ENCODE measurements at places on chromosomes 16 and 17.

- H3K4me3 ChIP-seq = no peak overlapping the region
- no peak for DNase-seq
- H3K36me3 ChIP-seq = peaks cover 21% of the 10 kb centered on the region
- H3K4me1 ChIP-seq = peaks cover 51% of the 10 kb centered on the region
- no peak overlapping the region for H3K27ac ChIP-seq
- peaks cover 2% of the 10 kb centered on the region for H3K27me3 ChIP-seq
Observed at GRCh38 chr17:27549251-27549893, 81.6 kb upstream of the LGALS9 start.

- no peaks in the 10 kb centered on the region for H3K36me3 ChIP-seq
- peaks cover 41% of the 10 kb centered on the region for H3K27me3 ChIP-seq
- DNase-seq = no peak
- H3K4me1 ChIP-seq = peaks cover 12% of the 10 kb centered on the region
- no peak overlapping the region for H3K4me3 ChIP-seq
Observed at GRCh38 chr17:37651849-37652248, 8.6 kb upstream of the DDX52 start.

DNA sequence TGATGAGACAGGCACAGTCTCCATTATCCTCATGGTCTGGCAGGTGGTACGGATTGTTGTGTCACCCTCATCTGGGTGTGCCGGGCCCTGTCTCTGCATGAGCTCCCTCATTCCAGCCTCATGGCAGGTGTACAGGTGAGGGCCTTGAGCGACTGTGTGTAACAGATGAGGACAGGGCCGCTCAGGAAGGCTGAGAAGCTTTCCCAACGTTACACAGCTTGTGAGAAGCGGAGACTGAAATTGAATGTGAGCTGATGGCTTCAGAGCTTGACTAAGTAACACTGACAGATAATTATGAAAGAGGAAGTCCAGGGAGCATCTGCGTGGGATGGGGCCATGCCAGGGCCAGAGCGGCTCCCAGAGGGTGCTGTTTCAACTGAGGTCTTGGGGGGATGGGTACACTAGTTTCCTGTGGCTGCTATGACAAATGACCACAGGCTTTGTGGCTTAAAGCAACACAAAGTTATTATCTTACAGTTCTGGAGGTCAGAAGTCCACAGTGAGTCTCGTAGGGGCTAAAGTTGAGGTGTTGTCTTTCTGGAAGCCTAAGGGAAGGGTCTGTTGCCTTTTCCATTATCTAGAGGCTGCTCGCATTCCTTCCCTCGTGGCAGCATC lies 36.7 kb downstream of the CMIP start:
- H3K4me3 ChIP-seq = no peak overlapping the region
- H3K27ac ChIP-seq = peak overlapping the region; percentile 68
- DNase-seq = no peak
- H3K36me3 ChIP-seq = peaks cover 37% of the 10 kb centered on the region

- peak overlapping the region; percentile 76 for H3K27ac ChIP-seq
- peaks cover 80% of the 10 kb centered on the region for H3K36me3 ChIP-seq
- no peak for DNase-seq
- peaks cover 68% of the 10 kb centered on the region for H3K4me1 ChIP-seq
Observed at GRCh38 chr16:56985962-56986360, 3.4 kb upstream of the NLRC5 start.

- H3K27me3 ChIP-seq = no peaks in the 10 kb centered on the region
- H3K4me3 ChIP-seq = no peak overlapping the region
- no peak for DNase-seq
- no peak overlapping the region for H3K27ac ChIP-seq
- peaks cover 16% of the 10 kb centered on the region for H3K4me1 ChIP-seq
Observed at GRCh38 chr17:82434216-82434565, 15.8 kb upstream of the OGFOD3 start.

DNA sequence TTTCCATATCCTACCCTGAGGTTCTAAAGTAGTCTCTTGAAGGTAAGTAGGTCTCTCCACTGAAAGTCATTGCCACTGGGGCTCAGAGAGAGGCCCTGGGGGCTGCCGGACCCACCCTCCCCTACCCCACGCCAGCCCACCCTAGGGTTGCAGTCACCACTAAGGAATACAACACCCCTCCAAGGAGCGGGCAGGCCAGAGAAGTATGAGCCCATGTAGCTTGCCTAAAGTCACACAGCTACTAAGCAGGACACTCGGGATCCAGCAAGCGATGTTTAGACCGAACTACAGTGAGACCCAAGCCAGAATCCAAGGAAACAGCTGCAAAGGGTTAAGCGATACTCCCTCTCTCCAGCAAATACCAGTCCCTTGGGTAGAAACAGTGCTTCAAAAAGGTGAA lies 27.0 kb downstream of the C16orf78 start:
- no peak overlapping the region for H3K27ac ChIP-seq
- H3K27me3 ChIP-seq = no peaks in the 10 kb centered on the region
- H3K4me1 ChIP-seq = no peaks in the 10 kb centered on the region
- no peak for DNase-seq

DNA sequence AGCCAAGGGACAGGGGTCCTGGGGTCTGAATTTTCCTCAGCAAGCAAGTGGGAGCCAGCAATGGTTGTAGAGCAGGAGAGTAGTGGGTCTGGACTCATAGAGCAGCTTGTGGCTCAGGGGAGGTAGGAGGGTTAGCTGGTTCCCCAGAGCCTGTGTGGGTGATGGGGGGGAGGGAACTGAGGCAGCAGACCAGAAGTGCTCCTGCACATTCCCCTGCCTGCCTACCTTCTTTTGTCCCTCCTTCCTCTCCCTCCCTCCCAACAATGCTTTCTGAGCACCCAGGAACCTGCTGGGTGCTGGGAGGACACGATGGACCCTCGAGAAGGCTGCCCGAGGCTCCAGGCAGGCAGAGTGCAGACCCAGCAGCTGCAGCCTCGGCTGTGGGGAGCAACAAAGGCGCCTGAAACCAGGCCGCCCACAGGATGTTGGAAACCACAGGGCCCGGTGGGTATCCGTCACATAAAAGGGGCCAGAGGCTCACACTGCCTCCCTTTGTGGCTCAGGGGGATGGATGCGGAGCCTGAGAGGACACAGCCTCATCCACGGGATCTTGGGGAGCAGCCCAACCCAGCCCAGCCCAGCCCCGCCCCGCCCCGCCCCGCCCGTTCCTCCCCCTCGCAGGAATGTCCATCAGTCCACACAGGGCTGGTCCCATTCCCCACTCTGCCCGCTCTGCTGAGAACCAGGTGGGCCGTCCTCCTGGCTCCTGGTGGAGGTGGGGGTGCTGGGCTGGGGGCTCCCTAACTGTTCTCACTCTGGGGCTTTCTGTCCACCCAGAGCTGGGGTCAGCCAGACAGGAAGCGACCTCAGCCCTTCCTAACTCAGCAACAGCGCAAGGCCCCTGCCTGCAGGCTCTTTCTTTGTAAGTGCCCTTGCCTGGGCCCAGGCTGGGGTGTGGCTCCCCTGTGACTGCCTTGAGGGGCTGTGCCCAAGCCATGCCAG lies 1.7 kb upstream of the NLRC3 start:
- H3K4me1 ChIP-seq = peaks cover 38% of the 10 kb centered on the region
- H3K36me3 ChIP-seq = peaks cover 19% of the 10 kb centered on the region
- H3K27ac ChIP-seq = peak overlapping the region; percentile 96
- peak overlapping the region; percentile 91 for H3K4me3 ChIP-seq
- peak; percentile 67 for DNase-seq
- H3K27me3 ChIP-seq = no peaks in the 10 kb centered on the region

DNA sequence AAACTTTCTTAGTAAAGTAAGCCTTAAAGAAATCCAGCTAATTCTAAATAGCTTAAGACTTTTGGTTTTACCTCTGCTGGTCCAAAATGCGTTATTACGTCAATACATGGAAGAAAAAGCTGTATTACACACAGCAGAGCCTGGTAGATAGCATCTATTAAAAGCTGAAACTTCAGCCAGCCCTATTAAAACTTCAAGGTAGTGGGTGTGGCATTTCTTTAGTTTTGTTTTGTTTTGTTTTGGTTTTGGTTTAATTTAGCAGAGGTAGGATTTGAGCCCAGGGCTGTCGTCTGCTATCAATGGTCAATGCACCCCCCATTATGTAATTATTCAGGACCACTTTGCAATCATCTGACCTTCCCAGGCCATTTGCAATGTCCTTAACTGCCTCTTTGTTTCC lies 318.4 kb upstream of the MAF start:
- no peak overlapping the region for H3K27ac ChIP-seq
- DNase-seq = no peak
- no peak overlapping the region for H3K4me3 ChIP-seq
- H3K4me1 ChIP-seq = peaks cover 6% of the 10 kb centered on the region
- H3K27me3 ChIP-seq = peaks cover 4% of the 10 kb centered on the region
- no peaks in the 10 kb centered on the region for H3K36me3 ChIP-seq

DNA sequence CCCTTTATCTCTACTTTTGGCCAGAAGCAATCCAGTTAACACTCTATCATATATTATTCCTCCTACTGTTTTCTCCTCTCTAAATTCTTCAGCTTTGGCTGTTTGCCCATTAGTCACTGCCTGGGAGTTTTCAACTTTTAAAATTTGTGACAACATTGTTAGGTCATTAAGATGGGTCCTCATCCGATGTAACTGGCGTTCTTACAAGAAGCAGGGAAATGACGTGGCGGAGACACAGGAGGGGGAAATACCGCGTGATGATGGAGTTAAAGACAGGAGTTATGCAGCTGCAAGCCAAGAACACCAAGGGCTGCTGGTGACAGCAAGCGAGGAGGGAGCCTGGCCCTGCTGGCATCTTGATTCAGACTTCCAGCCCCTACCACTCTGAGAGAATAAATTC lies 34.8 kb upstream of the CPHXL start:
- H3K27ac ChIP-seq = no peak overlapping the region
- H3K4me1 ChIP-seq = peaks cover 9% of the 10 kb centered on the region
- H3K27me3 ChIP-seq = no peaks in the 10 kb centered on the region
- DNase-seq = no peak
- no peak overlapping the region for H3K4me3 ChIP-seq
- H3K36me3 ChIP-seq = no peaks in the 10 kb centered on the region

- peaks cover 74% of the 10 kb centered on the region for H3K36me3 ChIP-seq
- H3K27me3 ChIP-seq = no peaks in the 10 kb centered on the region
- no peak overlapping the region for H3K27ac ChIP-seq
- no peak for DNase-seq
- no peak overlapping the region for H3K4me3 ChIP-seq
Observed at GRCh38 chr16:67230809-67231660, 4.1 kb downstream of the TMEM208 start.

- H3K4me1 ChIP-seq = peaks cover 8% of the 10 kb centered on the region
- peaks cover 10% of the 10 kb centered on the region for H3K27me3 ChIP-seq
- H3K36me3 ChIP-seq = no peaks in the 10 kb centered on the region
- H3K27ac ChIP-seq = no peak overlapping the region
- DNase-seq = no peak
Observed at GRCh38 chr17:2952174-2952845, 111.1 kb downstream of the OR1D5 start.

DNA sequence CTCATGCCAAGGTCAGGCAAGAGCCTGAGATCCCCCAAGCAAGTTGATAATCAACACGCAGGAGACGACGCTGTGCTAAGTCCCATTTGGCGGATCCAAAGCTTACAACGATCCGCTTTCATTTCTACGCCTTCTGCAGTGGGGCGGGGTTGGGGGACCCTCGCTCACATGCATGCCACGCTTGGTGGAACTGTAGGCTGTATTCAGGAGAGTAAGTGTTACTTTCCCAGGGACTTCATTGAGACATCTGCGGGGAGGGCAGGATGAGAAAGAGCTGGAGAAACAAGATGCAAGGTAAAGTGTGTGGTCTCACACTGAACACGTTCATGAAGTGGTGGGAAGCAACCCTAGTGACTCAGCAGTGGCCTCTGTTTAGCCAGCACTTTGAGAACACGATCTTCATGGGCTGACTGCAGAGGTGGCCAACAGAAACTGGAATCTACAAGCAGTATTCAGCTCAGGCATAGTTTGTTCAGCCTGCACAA lies 100.5 kb downstream of the XYLT1 start:
- DNase-seq = no peak
- H3K27ac ChIP-seq = peak overlapping the region; percentile 99
- H3K4me3 ChIP-seq = peak overlapping the region; percentile 83
- H3K27me3 ChIP-seq = no peaks in the 10 kb centered on the region
- H3K36me3 ChIP-seq = peaks cover 22% of the 10 kb centered on the region

DNA sequence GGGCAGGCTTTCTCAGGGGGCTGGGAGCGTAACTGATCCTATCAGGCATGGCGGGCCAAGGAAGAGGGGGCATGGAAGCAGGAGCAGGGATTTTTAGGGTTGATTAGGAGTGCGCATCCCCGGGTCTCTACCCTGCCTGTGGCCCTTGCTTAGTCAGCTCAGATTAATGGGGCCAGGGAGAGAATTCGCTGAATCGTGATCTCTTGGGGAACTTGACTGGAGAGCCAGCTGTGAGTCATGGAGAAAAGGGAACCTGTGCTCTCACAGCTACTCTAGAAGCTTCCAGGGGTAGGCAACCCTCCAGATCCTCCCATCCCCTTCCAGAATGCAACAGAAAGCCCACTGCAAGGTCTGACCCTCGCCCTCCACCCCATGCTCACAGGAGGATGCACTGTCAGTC lies 3.6 kb downstream of the FOXN1 start:
- no peaks in the 10 kb centered on the region for H3K4me1 ChIP-seq
- H3K27ac ChIP-seq = no peak overlapping the region
- DNase-seq = no peak
- H3K27me3 ChIP-seq = peaks cover 6% of the 10 kb centered on the region
- no peak overlapping the region for H3K4me3 ChIP-seq

GRCh38 chr16:84859681-84860080 lies 39.9 kb downstream of the CRISPLD2 start:
- no peak overlapping the region for H3K27ac ChIP-seq
- no peaks in the 10 kb centered on the region for H3K36me3 ChIP-seq
- no peaks in the 10 kb centered on the region for H3K27me3 ChIP-seq

GRCh38 chr17:40072735-40073346 lies 10.1 kb downstream of the THRA start:
- no peaks in the 10 kb centered on the region for H3K36me3 ChIP-seq
- H3K4me1 ChIP-seq = peaks cover 29% of the 10 kb centered on the region
- DNase-seq = no peak
- no peak overlapping the region for H3K27ac ChIP-seq
- H3K27me3 ChIP-seq = no peaks in the 10 kb centered on the region

- no peak for DNase-seq
- peaks cover 36% of the 10 kb centered on the region for H3K4me1 ChIP-seq
- peak overlapping the region; percentile 8 for H3K27ac ChIP-seq
- H3K36me3 ChIP-seq = peaks cover 12% of the 10 kb centered on the region
- H3K4me3 ChIP-seq = no peak overlapping the region
- no peaks in the 10 kb centered on the region for H3K27me3 ChIP-seq
Observed at GRCh38 chr16:70402916-70403659, 35.8 kb downstream of the ST3GAL2 start.

DNA sequence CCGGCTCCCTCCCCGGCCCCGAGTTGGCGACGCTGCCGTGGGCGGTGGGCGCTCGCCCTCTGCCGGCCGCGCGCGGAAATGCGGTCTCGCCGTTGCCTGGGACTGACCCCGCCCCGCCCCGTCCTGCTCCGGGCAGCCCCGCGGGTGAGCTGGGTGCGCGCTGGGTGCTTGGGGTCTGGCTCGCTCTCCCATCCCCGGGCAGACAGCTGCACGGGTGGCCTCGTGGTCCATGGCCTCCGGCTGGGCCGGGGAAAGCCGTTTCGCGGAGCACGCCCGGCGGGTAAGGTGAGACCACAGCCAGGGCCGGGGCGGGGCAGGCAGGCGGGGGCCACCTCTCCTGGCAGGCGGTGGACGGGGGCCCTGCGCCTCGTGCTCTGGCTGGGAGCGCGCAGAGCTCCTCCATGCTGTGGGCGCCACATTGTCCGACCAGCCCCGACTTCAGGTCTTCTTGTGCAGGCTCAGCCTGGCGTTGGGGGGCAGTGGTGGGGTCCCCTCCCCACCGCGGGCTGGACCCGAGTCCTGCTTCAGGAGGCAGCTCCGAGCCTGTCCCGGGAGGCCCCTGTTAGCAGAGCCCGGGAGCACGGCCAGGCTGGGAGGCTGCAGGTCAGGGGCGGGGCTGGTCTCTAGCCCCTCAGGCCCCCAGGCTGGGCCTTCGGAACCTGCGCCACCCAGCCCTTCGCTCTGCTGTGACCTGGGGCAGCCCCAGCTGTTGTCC lies 7.0 kb upstream of the C1QTNF8 start:
- H3K27ac ChIP-seq = no peak overlapping the region
- peaks cover 2% of the 10 kb centered on the region for H3K27me3 ChIP-seq
- H3K4me1 ChIP-seq = no peaks in the 10 kb centered on the region
- peak; percentile 60 for DNase-seq
- no peak overlapping the region for H3K4me3 ChIP-seq

Data from activated T-helper 2 cell treated with anti-CD3 and anti-CD28 coated beads, Interferon-gamma antibody, Interleukin-2, Interleukin-4, amounts not matched to agents 10 μg/mL and 5 μg/mL and 100 μg/mL, durations not matched to agents 14 hours and 24 hours and 36 hours (primary cell).